H54 (cell line): ENCODE measurements at places on chromosomes 4 and X.

DNA sequence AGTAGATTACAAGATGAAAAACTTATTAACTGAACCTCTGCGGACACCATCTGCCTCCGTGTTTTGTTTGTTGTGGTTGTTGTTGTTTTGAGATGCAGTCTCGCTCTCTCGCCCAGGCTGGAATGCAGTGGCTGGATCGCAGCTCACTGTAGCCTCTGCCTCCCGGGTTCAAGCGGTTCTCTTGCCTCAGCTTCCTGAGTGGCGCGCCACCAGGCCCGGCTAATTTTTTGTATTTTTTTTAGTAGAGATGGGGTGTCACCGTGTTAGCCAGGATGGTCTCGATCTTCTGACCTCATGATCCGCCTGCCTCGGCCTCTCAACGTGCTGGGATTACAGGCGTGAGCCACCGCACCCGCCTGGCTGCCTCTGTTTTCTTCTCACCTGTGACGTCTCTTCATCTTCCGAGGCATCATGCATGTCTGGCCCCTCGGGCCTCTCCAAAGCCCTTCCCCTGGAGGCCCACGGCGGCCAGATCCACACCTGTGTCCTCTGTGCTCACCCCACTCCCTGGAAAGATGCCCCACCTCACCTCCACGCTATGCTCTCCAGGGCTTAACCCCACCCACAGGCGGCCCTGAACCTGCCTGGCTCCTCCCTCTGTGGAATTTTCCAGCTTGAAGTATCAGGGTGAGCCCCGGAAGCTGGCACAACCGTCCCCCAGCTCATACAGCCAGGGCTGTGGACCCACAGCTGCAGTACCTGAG is 77.0 kb upstream of the MXD4 start:
- no peak for DNase-seq

DNA sequence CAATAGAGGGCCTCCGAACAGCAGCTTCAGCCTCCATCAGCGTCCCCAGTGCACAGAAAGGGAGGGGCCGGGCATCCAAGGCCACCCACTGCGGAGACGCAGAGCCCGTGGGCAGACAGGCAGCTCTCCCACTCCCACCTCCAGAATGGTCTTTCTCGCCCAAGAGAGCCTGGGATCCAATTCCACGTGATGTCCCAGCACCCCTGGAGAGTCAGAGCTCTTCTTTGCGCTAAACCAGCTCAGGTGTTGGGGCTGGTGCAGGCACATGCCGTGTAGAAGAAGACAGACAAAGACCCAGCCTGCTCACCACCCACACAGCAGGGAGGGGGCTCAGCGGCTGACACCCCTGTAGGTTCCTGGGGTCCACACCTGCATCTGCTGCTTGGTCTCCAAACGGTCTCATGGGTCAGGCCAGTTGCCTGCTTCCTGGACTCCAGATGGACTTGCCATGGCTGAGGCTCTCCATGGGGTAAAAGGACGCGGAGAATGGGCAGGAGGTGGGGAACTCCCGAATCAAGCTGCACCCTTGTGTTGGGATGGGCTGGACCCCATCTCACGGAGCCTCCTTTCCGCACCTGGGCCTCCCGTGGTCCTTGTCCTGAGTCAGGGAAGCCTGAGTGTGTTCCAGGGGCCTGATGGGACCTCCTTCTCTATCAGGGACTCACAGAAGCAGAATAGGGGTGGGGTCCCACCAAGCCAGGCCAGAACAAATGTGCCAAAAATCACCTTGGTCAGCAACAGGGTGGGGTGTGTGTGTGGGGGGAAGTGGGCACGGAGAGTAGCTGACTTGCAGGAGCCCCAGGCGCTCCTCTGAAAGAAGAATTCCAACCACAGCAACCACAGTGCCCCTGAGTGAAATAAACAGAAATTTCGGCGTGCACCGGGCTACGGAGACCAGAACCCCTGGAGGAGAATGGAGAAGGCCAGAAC is 11.6 kb upstream of the ASMTL start:
- DNase-seq = no peak

DNA sequence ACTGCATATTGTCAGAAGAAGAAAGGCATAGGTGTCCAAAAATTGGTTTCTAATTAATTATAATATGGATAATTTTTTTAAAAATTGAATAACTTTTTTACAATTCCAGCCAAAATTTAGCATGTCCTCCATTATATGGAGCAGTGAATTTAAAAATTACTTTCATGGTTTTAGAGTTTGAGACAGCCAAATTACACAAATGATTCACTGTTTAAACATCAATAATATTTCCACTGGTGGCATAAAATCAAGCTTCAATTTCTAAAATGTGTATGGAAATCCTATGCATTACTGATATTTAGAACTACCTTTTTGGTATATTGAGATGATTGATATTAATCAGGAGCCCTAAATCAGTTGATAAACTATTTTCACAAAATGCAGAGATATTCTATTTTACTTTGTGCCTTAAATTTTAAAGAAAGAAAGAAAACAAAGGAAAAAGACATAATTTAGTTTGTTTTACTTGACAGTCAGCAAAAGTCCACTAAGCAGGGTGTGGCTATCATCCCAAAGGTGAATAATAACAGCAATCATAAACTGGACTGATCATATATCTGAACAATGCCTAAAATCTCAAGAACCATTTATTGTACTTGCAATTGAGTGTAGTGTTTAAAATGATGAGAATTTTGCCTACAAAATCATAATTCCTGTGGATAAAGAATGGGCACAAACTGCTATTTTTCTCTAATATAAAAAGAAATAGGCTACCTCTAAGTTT is 34.2 kb downstream of the KLHL34 start:
- no peak for DNase-seq

DNA sequence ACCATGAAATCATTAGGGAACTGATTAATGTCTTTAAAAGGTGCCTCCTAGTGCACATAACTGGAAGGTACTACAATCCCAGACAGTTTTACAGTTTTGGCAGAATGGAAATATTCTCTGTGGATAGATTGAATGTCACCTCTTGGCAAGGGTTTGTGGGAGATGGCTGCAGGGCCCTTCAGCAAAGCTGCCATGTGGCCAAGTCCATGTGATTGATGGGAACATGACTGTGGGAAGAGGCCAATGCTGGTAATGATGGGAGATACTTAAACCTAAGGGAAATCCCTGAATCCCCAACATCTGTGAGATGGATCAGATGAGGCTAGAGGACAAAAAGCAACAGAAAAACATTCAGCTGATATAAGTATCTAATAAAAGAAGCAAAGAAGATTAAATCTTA is 493.7 kb downstream of the MAGEE1 start:
- no peak for DNase-seq

- DNase-seq = no peak
Measured at GRCh38 chrX:67779099-67779498, 235.3 kb downstream of the AR start.

- DNase-seq = no peak
Measured at GRCh38 chr4:82499738-82500434, 61.9 kb downstream of the TMEM150C start.

DNA sequence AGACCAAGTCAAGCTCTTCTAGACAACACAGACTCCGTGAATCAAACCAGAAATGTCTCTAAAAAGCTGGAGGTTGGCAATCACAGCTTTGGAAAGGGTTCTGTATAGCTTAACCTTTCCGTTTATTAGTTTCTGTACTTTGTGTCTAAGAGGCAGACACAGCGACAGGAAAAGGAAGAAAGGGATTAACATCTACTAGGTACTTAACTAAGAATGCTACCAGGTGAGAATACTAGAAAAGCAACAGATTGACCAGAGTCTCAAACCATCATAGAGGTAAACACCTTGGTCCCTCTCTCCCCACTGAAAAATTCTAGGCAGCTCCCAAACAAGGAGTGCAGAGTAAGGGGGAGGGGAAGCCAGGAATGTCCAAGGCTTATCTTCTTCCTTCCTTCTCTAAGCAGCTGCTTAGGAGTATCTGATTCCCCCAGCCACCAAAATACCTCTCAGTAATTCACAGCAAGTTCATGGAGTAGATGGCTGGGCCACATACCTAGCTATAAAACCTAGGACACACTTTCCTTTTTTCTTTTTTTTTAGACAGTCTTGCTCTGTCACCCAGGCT is 80.8 kb downstream of the APBB2 start:
- no peak for DNase-seq

- no peak for DNase-seq
Measured at GRCh38 chr4:102764901-102765300, 4.1 kb upstream of the MANBA start.
